Stimulated activated CD4-positive, alpha-beta T cell treated with anti-CD3 and anti-CD28 coated beads, Interleukin-1b, Interleukin-23, amount 100 ng/mL, for 1 hour (primary cell): ENCODE measurements at places on chromosomes 5 and 9.
A peak's percentile ranks its signal among the peaks of the same experiment; 100 is the strongest.

DNA sequence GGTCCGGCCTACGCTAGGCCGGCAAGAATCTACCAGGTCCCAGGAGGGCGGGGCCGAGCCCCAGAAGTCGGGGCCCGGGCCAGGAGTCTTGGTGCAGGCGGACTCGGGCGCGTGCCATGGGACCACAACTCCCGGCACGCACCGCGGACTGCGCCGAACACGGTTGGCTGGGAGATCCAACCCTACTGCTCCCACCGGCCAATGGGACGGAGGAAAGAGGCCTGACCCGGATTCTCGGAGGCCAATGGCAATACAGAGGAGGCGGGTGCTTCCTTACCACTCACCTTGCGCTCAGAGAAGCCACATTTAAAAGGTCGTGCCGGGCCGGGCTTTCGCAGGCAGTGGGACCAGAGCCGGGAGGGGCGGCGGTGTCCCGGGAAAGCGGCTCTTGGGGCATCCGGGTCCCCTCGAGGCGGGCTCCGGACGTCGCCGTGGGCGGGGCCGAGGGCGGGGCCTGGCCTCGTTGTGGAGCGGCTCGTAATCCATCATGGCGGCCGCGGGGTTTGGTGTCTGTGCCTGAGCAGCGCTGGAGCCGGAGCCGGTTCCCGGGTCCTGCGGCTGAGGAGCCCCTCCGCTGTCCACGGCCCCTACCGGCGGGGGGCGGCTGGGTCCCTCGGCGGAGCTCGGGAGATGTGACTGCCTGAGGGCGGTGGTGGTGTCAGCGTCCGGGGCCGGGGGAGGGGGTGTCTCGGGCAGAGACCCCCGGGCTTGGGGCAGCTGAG is 19.1 kb downstream of the EXOSC2 start:
- DNase-seq, result peak; percentile 87

DNA sequence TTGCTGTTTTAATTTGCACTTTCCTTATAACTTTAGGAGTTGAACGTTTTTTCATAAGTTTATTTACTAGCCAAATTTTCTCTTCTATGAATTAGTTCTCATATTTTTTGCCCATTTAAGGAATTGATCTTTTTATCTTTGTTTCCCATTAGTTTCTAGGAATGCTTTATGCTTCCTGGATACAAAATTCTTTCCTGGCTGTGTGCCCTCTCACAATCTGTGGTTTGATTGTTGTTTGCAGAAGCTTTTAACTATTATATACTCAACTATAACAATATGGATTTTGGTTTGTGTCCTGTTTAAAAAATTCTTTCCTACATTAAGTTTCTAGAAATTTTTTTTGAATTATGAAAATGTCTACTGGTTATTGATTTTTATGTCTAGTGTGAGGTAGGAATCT is 206.3 kb downstream of the CSNK1G3 start:
- DNase-seq, result no peak

GRCh38 chr5:9512457-9512856 is 33.4 kb downstream of the SEMA5A start:
- no peak for DNase-seq

DNA sequence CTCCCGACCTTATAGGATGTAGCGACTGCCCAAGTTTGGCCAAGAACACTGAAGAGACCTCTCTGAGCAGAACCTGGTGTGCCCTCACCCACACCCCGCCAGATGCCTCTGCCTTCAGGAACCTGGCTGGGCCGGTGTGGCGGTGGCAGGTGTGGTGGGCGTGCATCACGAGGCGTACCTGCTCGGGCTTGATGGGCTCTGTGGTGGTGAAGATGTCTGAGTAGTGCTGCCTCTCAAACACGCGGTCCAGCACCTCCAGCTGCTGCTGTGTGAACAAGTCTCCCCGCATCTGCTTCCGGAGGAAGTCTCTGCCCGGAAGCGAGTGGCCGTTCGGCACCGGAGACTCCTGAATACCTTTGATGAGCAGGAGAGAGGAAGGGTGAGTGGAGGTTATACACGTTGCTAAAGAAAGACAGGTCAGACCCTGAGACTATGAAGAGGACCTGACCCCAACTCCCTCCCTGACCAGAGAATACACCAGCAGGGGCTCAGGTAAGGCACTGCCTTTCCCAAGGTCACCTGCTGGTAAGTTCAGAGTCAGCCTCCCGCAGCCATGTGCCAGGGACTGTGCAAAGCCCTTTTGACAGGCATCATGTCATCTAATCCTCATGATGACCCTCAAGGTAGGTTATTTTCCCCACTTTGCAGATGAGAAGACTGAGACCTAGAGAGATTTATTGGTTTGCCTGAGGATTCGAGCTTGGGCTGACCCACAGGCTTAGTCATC is 67.5 kb downstream of the PAX5 start:
- DNase-seq, result no peak

DNA sequence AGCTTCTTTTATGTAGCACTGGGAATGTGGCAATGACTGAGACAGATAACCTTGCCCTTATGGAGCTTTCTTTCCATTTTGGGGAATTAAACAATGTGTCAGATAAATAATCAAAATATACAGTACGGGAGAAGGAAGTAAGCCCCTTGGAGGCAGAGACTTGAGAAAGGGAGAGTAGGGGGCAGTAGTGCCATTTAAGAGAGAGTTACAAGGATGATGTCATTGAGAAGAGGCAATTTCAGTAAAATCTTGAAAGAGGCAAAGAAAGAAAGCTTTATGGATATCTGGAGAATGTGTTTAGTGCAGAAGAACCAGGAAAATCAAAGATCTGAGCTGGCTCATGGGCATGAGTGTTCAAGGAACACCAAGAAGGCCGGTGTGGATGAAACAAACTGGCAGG is 77.3 kb downstream of the KCTD16 start:
- DNase-seq, result no peak

GRCh38 chr9:105401651-105402050 is 46.2 kb upstream of the FSD1L start:
- DNase-seq, result no peak
